CD8-positive, alpha-beta memory T cell (primary cell): ENCODE measurements at places on chromosomes 1 and 21. TPM values are rescaled to one million over a fixed set of nuclear protein-coding genes. Genes with fewer than 3 reads are reported as not detected.

- H3K36me3 ChIP-seq: no peaks in the 10 kb centered on the region
- no peak for DNase-seq
- H3K27ac ChIP-seq: no peak overlapping the region
- H3K4me1 ChIP-seq: no peaks in the 10 kb centered on the region
- no peak overlapping the region for H3K4me3 ChIP-seq
These were observed 96.6 kb upstream of the ETV3 start for GRCh38 chr1:157234705-157235273.

DNA sequence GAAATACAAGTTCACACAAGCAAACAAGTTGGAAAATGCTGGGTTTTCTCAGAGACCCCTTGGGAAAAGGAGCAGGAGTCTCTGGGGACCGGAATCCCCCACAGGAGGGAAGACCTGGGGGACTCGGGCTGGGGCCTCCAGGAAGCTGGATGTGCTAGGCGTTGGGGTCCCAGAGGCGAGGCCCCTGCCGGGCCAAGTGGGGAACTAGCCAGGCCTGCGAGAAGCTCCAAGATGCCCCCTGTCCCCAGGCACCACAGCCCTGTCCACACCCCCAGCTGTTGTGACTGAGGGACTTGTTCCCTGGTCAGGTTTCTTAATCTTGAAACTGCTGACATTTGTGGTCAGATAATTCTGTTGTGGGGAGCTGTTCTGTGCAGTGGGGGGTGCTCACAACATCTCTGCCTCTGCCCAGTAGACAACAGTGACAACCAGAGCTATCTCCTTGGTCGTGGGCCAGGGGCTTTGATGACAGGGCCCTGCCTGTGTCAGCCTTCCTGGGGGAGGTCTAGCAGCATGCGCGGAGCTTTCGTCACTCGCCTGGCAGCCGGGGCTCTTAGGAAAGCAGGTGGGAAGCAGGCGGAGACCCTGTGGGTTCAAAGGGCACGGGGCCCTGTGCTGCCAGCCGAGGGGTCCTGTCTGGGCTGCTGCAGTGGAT is 126.4 kb upstream of the ARHGEF16 start:
- H3K27me3 ChIP-seq: no peaks in the 10 kb centered on the region
- H3K27ac ChIP-seq: no peak overlapping the region
- DNase-seq: no peak
- no peaks in the 10 kb centered on the region for H3K4me1 ChIP-seq

DNA sequence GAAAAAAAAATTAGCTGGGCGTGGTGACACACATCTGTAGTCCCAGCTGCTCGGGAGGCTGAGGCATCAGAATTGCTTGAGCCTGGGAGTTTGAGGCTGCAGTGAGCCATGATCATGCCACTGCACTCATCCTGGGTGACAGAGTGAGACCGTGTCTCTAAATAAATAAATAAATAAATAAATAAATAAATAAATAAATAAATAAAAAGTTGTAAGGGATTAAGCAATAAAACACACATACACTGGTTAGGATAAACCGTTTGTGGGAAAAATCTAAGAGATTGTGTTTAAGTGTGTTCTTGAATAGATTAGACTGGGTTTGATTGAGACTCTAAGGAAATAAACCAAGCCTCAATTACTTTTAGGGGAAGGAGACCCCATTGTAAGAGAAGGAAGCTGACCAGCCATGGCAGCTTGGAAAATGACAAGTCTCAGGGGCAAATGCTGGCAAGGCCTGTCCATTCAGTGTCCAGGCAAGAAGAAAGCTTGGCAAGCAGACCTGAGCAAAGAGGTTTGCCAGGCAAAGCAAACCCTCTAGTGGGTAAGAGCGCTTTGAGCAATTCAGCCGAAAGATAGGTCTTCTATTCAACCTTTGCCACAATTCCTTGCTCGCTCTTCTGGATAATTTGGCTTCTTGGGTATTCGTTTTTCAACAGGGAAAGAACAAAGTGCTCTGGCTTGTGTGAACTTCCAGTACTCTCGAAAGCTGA is 106.9 kb upstream of the SERBP1 start:
- H3K4me3 ChIP-seq: no peak overlapping the region
- H3K27me3 ChIP-seq: no peaks in the 10 kb centered on the region
- DNase-seq: no peak
- H3K4me1 ChIP-seq: no peaks in the 10 kb centered on the region

DNA sequence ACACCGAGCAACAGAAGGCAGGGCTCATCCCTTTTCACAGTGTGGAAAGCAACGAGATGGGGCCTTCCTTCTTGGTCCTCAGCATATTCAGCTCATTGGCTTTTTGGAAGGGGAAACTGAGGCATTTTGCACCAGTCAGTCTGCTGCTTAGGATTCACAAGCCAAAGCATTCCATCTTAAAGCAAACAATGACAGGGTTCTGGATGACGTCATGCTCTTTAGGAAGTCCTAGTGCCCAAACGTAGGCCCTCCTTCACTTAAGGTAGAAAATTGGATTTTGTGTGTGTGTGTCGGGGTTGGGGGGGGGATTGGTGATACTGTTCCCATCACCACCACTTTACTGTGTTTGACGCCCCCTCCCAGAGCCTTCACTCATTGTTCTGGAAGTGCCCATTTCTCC is 101.6 kb downstream of the SELENOF start:
- H3K27ac ChIP-seq: no peak overlapping the region
- no peaks in the 10 kb centered on the region for H3K27me3 ChIP-seq
- no peak for DNase-seq
- no peak overlapping the region for H3K4me3 ChIP-seq

- no peak for DNase-seq
- no peaks in the 10 kb centered on the region for H3K36me3 ChIP-seq
- H3K27me3 ChIP-seq: no peaks in the 10 kb centered on the region
- peaks cover 20% of the 10 kb centered on the region for H3K4me1 ChIP-seq
- H3K27ac ChIP-seq: no peak overlapping the region
These were observed 11.8 kb upstream of the SLAMF7 start for GRCh38 chr1:160727316-160727640.

DNA sequence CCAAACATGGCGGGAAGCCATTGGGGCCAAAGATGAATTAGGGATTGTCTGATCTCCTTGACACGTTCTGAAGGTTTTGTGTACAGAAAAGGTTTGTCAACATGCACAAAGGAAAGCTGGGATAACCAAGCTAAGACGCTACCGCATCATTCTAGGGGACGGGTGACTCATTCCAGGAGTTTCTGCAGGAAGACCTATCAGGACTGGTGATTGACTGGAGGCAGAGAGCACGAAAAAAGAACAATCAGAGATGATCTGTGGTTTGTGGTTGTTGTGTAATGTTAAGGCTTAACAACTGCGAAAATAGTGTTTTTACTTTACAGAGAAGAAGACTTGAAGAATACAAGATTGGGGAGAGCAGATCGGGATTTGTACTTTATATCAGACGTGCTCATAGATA is 22.2 kb upstream of the ERG start:
- H3K4me1 ChIP-seq: no peaks in the 10 kb centered on the region
- no peaks in the 10 kb centered on the region for H3K27me3 ChIP-seq
- no peak overlapping the region for H3K4me3 ChIP-seq
- DNase-seq: no peak

Gene ADCY10
- total RNA-seq: 0.09 TPM

- H3K27ac ChIP-seq: no peak overlapping the region
- H3K4me1 ChIP-seq: no peaks in the 10 kb centered on the region
- H3K27me3 ChIP-seq: no peaks in the 10 kb centered on the region
These were observed 32.8 kb downstream of the DLGAP3 start for GRCh38 chr1:34896612-34897011.

DNA sequence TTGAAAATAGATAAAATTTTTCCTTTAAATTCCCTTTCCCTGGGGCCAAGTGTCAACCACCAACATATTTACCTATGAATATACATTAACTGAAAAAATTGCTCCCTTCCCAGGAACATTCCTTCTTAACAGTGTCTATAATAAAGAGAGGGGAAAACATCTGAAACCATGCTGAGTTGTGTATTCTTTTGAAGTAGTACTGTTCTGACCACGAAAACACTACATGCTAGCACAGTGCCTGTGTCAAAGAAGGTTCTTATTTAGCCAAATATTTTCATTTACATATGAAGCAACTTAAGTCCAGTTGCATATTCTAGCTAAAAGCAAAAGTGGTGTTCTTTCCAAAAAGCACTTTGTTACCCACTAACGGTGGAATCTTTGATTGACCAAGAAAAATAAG is 311.2 kb downstream of the VAV3 start:
- no peak for DNase-seq
- H3K27ac ChIP-seq: no peak overlapping the region
- no peaks in the 10 kb centered on the region for H3K36me3 ChIP-seq
- no peaks in the 10 kb centered on the region for H3K27me3 ChIP-seq

Gene GPR25
- total RNA-seq: 0.44 TPM

Gene IVNS1ABP
- total RNA-seq: 205 TPM

DNA sequence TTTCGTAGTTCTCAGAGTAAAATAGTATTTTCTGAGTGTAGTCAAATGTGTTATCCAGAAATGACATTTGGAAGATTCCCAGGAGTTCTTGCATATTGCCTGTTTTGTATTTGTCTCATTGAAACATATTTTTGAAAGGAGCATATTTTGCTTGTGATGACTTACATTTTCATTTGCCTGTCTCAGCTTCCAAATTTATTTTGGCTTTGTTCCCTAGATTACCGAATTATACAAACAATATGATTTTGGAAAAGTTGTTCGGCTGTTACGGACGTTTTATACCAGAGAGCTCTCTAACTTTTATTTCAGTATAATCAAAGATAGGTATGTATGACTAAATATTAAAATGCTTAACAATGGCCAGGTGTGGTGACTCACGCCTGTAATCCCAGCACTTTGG is 46.0 kb downstream of the IARS2 start:
- H3K36me3 ChIP-seq: peaks cover 20% of the 10 kb centered on the region
- H3K27me3 ChIP-seq: no peaks in the 10 kb centered on the region
- H3K4me1 ChIP-seq: peaks cover 4% of the 10 kb centered on the region
- no peak overlapping the region for H3K27ac ChIP-seq

Gene LYPD8
- not detected for total RNA-seq

Gene TMPRSS2
- total RNA-seq: not detected

DNA sequence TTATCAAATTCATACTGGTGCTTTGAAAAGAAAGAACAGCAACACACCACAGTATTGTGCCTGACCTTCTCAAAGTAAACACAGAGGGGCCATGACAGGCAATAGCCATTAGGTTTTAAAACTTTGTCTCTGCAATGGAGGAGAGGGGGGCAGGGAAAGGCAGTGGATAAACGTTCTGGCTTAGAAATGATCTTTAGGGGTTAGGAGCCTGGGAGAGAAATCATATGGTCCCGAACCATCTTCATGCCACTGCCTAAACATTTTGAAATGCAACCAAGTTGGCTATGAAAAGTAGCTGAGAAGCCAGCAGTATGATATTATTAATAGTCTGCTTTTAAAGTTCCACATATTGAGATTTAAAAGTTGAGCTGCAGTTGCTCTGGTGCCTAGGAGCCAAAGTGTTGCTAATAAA is 39.8 kb downstream of the PLPP3 start:
- no peak overlapping the region for H3K27ac ChIP-seq
- H3K27me3 ChIP-seq: no peaks in the 10 kb centered on the region
- H3K4me3 ChIP-seq: no peak overlapping the region
- no peaks in the 10 kb centered on the region for H3K36me3 ChIP-seq
- DNase-seq: no peak
- H3K4me1 ChIP-seq: no peaks in the 10 kb centered on the region

- H3K27ac ChIP-seq: no peak overlapping the region
- DNase-seq: no peak
- H3K4me3 ChIP-seq: no peak overlapping the region
These were observed 3.3 kb downstream of the RSRP1 start for GRCh38 chr1:25243907-25244306.

DNA sequence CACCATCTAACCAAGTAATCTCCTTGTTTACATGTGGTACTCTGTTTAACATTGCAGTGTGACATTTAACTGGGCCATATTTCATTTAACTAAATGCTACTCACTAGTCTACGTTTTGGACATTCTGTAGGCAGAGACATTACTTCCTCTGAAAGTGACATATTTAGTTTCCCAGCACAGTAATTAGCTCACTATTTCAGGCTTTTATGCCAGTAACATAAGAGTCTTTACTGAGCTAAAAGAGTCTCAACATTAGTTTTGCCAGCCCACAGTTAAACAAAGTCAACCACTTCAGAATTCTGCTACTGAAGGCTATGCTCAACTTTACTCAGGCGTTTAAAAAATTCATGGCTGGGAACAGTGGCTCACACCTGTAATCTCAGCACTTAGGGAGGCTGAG is 2.6 kb upstream of the TNFRSF9 start:
- no peaks in the 10 kb centered on the region for H3K36me3 ChIP-seq
- no peak for DNase-seq
- H3K27me3 ChIP-seq: no peaks in the 10 kb centered on the region
- H3K27ac ChIP-seq: no peak overlapping the region
- no peak overlapping the region for H3K4me3 ChIP-seq

DNA sequence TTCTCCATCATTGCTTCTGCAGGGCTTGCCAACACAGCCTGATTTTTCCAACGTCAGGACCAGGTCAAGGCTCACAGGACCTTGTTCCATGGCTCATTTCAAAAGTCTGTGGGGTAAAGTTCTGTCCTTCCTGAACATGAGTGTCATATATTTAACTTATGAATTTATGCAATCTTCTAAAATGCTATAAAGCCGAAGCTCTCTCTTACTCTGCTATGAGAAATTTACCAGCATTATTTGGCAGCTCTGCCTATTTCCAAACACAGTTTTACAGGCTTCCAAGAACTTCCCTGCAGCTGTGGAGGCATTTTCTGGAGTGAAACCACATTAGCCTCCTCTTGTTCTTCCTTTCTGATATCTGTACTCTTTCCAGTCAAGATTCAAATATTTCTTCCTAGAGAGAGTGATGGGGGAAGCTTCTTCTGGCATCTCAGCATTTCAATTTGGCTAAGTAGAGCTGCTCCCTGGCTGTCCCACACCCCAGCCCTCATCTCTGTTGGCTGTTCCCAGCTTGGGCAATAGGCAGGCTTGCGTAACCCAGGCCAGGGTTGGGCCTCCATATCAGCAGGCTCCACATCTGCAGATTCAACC is 15.6 kb upstream of the HMGCS2 start:
- no peaks in the 10 kb centered on the region for H3K27me3 ChIP-seq
- H3K27ac ChIP-seq: no peak overlapping the region
- no peaks in the 10 kb centered on the region for H3K4me1 ChIP-seq
- H3K4me3 ChIP-seq: no peak overlapping the region

DNA sequence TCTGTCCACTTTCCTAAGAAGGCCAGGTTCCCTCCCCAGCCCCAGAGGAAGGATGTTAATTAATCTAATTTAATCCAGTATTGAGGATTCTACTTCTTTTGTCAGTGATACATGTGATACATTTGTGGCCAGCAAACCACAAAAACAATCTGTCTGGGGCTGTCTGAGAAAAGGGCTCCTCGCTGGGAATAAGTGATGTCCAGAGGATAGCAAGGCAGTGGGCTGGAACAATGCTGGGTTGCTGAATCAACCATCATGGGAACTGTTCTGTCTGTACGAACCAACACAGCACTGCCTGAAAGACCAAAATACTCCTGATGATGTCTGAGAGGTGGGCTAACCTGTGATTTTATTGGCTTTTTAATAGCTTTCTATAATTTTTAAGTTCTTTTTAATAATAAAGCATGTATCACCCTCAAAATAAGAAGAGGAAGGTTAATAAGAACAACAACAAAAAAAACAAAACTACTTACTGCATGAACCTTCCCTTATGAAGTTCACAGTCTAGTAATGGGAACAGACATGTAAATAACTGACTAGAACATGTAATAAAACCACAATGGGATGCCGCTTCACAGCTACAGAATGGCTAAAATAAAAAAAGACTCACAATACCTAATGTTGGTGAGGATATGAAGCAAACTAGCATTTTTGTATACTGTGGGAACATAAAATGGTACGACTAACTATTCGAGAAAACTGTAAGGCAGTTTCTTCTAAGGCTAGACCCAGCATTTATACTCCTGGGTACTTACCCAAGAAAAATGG is 11.4 kb upstream of the ADAR start:
- no peak overlapping the region for H3K4me3 ChIP-seq
- DNase-seq: no peak
- H3K4me1 ChIP-seq: peaks cover 25% of the 10 kb centered on the region
- no peaks in the 10 kb centered on the region for H3K27me3 ChIP-seq
